Cerebellar cortex (tissue), 1 donor: ENCODE measurements at places on chromosomes 16 and 17.
A peak's percentile ranks its signal among the peaks of the same experiment; 100 is the strongest.

GRCh38 chr16:58025351-58026138 lies at the start of gene MMP15:
MMP15 (plus strand) TSS chr16:58025754; CDS start chr16:58026351, 597 bp downstream.
- peak; percentile 59 for DNase-seq

- DNase-seq, result no peak
Measured at GRCh38 chr17:77498091-77498741, 357.4 kb downstream of the SEC14L1 start.

DNA sequence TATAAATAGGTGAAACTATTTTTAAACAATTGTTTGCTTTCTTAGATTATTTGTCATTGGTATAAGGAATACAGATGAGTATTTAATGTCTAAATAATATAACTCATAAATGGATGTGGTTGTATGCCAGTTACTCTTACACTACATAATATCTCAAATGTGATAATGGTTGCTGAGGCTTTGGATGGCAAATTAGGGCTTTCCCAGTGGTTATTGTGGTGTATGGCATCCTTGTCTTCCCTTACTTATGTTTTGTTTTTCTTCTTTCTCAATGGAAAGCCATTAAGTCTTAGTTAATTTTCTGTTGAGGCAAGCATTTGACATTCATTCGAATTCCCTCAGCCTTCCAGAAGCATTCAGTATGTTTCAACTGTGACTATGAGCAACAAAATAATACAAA lies 10.5 kb downstream of the OMG start:
- no peak for DNase-seq

DNA sequence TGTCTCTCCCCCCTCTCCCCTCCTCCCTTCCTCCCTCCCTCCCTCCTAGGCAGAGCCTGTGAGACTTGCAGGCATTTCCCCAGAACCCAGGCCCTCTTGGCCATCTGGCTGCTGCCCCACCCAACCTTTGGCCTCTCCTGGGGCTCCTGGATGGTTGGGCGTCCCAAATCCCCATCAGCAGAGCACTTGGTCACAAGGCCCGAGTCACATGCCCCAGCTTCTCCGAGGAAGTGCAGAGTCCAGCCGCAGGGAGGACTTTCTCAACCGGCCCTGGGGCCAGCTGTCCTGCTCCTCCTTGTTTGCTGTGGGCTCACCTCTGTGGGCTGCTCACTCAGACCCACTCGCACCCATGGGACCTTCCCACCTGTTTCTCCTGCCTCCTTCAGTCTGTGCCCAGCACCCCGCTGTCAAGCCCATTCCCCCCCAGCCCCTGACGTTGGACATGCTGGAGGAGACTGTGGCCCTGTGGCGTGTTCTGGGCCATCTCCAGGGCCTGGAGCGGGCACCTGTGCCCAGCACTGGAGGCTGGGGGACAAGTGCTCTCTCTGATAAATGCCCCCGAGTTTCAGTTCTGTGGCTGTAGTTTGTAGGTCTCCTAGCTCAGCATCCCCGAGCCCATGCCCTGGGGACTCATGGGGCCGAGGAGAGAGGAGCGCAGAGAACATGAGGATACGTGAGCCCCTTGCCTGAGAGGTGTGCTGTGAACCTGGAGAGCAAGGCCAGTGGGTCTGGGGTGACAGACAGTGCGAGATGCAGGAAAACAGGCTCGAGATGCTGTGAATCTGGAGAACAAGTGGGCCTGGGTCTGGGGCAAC lies 42.3 kb upstream of the ZNF750 start:
- no peak for DNase-seq

- DNase-seq, result no peak
Measured at GRCh38 chr17:72890711-72891110, 201.8 kb downstream of the SLC39A11 start.

GRCh38 chr17:70096861-70097260 lies 21.8 kb downstream of the KCNJ16 start:
- DNase-seq, result no peak

GRCh38 chr16:3536851-3537250 lies 36.0 kb downstream of the CLUAP1 start:
- DNase-seq, result no peak

DNA sequence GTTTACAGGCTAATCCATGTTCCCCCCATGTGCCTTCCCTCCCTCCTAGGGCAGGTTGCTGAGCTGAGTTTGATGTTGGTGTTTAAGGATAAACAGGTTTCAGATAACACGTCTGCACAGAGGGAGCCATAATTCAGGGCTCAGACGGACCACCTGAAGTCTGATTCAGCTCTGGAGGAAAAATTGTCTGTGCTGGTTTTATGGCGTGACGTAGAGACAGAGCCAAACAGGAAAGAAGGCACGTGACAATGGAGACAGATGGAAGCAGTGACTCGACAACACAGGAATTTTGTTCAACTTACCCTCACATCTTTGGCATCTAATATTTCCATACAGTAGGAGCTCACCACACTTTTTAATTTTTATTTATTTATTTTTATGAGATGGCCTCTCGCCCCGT lies 10.7 kb upstream of the USP10 start:
- no peak for DNase-seq

DNA sequence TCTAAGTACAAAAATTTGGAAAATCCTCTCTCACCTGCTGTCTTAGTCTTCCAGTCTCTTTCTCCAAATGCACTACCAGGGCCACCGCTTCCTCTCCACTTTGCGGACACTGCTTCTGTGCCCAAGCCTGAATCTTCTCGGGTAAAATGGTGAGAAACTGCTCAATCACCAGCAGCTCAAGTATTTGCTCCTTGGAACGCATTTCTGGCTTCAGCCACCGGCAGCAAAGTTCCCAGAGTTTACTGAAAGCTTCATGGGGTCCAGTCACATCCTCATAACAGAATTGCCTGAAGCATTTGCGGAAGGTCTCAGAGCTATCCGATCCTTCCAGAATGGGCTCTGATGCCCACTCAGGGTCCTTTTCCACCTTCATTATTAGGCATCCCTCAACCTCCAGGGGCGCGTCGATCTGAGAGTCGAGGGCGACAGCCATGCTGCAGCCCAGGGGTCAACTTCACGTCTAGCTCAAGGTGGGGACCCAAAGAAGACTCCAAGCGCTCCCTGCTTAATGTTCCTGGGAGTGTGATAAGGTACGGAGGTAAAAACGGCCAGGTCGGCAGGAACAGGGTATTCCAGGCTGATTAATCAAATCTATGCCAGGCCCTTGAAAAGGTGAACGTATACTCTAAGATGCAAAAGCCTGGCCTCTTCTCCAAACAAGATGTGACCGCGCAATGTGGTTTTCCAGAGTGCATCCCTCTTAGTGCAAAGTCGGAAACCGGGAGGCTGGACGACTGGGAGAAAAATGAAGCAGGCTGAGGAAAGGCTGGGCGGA lies 763 bp downstream of the ZKSCAN2 start:
- DNase-seq, result peak; percentile 22

- no peak for DNase-seq
Measured at GRCh38 chr17:29977836-29978235, 36.4 kb downstream of the EFCAB5 start.

DNA sequence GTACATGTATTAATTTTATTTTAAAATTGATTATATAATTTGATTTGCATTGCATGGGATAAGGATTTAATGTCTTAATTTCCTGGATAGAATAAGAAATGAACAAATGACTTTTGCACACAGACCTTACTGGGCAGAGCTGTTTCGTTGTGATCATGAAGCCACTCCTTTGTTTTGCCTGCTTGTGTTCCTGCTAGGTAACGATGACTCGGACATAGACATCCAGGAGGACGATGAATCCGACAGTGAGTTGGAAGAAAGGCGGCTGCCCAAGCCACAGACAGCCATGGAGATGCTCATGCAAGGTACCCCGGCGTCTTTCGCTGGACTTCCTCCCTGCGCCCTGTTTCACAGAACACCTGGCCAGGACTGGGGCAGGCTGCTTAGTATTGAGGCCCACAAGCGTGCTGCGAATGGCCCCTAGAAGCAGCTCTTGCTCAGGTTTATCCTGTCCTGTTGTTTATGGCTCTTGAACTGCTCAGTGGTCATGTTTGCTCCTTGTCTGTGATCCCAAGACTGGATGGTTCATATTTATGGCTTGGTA lies 29.6 kb downstream of the CLUAP1 start:
- DNase-seq, result no peak

DNA sequence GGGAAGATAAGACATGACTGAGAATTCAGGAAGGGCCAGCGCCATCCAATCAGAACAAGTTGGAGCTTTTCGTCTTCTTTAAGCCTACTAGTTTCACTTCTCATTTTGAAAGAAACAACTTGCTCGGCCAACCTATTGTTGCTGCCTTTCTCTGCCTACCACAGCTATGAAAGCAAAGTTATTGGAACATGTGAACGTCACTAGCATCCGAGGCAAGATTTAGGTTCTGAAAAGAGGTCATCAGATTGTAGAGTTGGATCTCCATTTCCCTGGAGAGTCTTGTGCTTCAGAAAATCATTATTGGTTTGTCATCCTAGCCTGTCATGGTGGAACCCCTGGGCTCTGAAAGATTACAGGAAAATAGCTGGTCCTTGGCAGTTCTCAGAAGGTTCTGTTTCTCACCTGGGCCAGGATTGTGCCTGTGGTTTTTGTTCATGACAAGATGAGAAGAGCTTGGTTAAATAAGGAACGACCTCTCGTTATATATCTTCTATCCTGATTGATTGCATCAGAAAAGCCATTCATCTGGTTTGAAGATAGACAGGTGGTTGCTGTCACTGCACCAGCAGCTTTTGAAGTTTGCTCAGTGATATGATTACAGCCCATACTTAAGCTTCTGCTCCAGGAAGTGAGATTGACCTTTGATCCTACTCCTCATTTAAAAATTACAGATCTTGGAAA lies 25.3 kb downstream of the CDH13 start:
- DNase-seq, result no peak

DNA sequence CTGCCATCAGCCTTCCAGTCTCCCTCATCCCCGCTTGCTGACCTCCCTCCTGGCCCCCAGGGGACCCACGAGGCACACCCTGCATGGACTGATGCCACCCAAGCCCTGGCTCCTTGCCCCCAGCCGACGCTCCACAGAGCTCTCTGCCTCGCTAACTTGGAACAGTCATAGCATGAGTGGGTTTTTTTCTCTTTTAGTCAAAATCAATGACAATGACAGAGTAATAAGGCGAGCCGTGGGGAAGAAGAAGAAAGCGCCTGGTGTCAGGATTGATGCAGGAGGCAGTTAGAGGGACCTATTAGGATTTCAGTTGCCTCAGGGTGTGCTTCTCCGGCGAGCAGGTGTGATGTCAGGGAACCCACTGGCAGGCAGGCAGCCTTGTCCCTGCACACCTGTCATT lies 176.3 kb upstream of the TNRC6C start:
- DNase-seq, result no peak

DNA sequence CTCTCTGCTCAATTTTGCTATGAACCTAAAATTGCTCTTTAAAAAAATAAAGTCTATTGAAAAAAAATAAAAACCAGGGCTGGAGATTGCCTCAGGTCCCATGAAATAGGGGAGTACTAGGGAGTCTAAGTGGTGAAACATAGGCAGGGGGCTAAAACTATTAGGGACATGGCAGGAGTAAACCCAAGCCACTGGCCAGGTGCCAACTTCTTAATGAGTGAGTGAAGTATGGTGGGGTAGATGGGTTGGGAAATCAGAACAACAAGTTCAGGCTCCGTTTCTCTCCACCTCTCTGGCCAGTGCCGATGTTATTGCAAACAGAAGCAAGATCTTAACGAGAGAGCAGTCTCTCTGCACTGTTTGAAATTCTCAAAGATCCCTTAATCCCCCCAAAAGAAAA lies 322.4 kb upstream of the CDH5 start:
- no peak for DNase-seq

DNA sequence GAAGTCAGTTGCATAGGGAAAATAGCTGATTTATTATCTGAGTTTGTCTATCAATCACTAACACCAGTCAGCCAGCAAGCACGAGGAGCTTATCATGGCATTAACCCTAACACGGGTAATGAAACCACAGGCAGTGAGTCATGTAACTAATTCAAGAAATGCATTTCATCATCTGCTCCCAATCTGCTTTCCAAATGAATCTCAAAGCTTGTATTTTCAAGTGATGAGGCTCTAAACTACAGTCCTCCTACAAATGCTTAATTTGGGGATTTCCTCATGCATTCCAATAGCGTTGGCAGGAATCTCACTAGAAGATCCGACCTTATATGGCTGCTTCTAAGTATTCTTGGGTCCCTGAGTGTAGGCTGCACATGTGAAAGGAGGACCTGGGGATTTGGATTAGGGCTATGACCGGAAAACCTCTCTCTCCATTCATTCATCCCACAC lies 118.4 kb upstream of the HSBP1 start:
- peak; percentile 83 for DNase-seq

- no peak for DNase-seq
Measured at GRCh38 chr17:44202756-44203155, 3.1 kb upstream of the ATXN7L3 start.

DNA sequence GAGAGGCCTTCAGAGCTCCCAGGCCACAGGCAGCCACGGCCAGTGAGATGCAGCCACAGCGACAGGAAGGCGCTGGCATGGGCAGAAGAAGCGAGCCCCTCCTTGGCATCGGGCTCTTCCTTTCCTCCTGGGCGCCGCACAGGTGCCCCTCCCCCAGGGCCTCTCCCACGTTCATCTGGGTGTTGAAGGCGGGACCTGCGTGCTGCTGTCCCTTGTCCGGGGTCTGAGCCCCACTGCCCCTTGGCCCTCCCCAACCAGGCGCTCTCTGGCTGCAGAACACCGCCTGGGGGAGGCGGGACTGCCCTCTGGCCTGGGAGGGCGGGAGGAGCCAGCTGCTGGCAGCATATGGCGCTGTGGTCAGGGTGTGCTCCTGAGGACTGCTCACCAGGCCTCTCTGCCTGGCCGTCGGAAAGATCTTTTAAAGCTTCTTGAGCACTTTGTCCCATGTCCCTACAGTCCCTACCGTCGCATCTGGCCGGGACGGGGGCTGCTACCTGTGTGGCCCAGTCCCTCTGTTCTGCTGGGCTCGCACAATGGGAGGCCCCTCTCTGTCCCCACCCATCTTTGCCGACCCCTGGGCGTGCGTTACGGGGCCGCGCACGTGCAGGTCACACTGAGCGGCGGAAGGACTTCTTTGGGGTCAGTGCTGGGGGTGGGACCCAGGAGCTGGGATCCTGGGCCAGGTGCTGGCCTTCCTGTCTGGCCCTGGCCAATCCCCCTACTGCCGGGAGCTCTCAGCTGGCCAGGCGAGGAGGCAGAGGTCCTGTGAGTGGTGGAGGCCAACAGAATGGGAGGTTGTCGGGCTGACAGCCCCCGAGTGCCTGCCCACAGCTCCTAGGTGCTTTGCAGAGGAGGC lies 1.7 kb downstream of the SLC25A10 start:
- no peak for DNase-seq

- peak; percentile 5 for DNase-seq
Measured at GRCh38 chr16:19659554-19659953, 58.5 kb downstream of the KNOP1 start.

- no peak for DNase-seq
Measured at GRCh38 chr17:31917065-31917529, 15.6 kb upstream of the UTP6 start.

DNA sequence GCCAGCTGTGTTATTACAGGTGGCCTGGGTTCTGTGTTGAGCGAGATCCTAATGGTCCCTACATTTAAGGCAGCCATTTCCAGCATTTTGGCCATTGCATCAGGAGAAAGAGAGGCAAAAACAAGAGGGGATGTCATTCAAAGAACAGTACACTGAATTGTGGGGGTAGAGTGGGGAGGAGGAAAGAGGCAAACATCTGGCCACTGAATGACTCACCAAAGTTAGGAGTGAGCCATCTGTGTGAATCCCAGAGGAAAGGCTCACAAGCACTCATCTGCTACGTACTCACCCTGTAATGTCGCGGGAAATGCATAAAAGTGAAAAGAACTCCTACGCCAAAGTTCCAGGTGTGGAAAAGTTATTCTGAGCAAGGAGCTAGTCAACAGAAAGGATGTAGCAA lies 16.7 kb downstream of the KRABD2 start:
- DNase-seq, result no peak
